ENCODE measurements at places on chromosomes 6 and 20. TPM values are rescaled to one million over a fixed set of nuclear protein-coding genes. Genes with fewer than 3 reads are reported as not detected.
A peak's percentile ranks its signal among the peaks of the same experiment; 100 is the strongest.

- no peak for ATAC-seq
Observed at GRCh38 chr6:87393026-87393622, 14.6 kb upstream of the CFAP206 start.

GRCh38 chr20:16263582-16263981, 309.7 kb downstream of the KIF16B start:
- ATAC-seq = no peak

DNA sequence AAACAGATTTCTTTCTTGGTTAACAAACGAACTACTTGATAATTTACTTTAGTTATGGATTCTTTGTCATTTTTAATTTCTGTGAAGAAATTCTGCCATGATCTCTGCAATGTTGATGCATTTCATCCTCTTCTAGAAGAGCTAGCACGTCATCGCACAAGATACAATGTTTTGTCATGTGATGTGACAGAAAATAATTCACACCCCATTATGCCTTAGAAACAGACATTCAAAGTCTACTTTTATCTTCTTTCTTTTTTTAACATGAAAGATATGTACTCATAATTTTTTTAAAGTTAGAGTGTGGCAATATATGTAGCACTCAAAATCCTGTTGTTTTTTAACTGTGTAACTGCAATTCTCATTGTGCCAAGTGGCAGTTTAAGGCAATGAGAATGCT, 39.6 kb upstream of the NELFCD start:
- no peak for ATAC-seq

GRCh38 chr6:35213824-35214756, at the start of gene SCUBE3:
SCUBE3 (plus strand) TSS chr6:35213956; CDS start chr6:35214419, 463 bp downstream.
- peak; percentile 55 for ATAC-seq

GRCh38 chr6:37668251-37668650, 29.4 kb downstream of the MDGA1 start:
- no peak for ATAC-seq

The TFAP2A gene
- 0.31 TPM for total RNA-seq

The MAP1LC3A gene
- 96.0 TPM for total RNA-seq

The ARMH2 gene
- not detected for total RNA-seq

The TINAG gene
- not detected for total RNA-seq

The RNF144B gene
- 13.7 TPM for total RNA-seq

The ADISSP gene
- 36.1 TPM for total RNA-seq

The PAK5 gene
- total RNA-seq = not detected

The EYS gene
- total RNA-seq = not detected

The MYH7B gene
- 0.78 TPM for total RNA-seq
